Uterine smooth muscle cell (primary cell): ENCODE measurements at places on chromosomes 4 and X. TPM values are rescaled to one million over a fixed set of nuclear protein-coding genes. Genes with fewer than 3 reads are reported as not detected.

WDR19 gene
- total RNA-seq = 38.0 and 52.4 TPM in 2 replicates

USP17L29 gene
- total RNA-seq = not detected in 2 replicates

SPANXB1 gene
- total RNA-seq = not detected in 2 replicates

PDS5A gene
- 65.4 and 71.2 TPM in 2 replicates for total RNA-seq

GAB3 gene
- total RNA-seq = 0.77 and 1.4 TPM in 2 replicates

RASGEF1B gene
- 1.1 and 1.2 TPM in 2 replicates for total RNA-seq

HDX gene
- 6.1 and 6.2 TPM in 2 replicates for total RNA-seq

AWAT2 gene
- total RNA-seq = not detected in 2 replicates
